ENCODE measurements at places on chromosomes 1 and 21. TPM values are rescaled to one million over a fixed set of nuclear protein-coding genes. Genes with fewer than 3 reads are reported as not detected.

FCRL5 gene
- total RNA-seq = not detected

KCNK1 gene
- total RNA-seq = not detected

TLCD4 gene
- 0.11 TPM for total RNA-seq

CHI3L1 gene
- total RNA-seq = not detected

BACE2 gene
- total RNA-seq = 6.9 TPM

SETDB1 gene
- total RNA-seq = 71.0 TPM

FMO2 gene
- 0.20 TPM for total RNA-seq

RAB42 gene
- 3.5 TPM for total RNA-seq

KRTAP19-7 gene
- total RNA-seq = not detected

SH2D1B gene
- 0.11 TPM for total RNA-seq

SH2D2A gene
- total RNA-seq = 3.5 TPM

A3GALT2 gene
- total RNA-seq = 0.39 TPM

CYP4A11 gene
- total RNA-seq = not detected

PADI4 gene
- not detected for total RNA-seq

NCSTN gene
- 58.0 TPM for total RNA-seq

AUNIP gene
- 17.7 TPM for total RNA-seq

SEC16B gene
- total RNA-seq = 1.6 TPM

KCNH1 gene
- total RNA-seq = not detected

OVAAL gene
- not detected for total RNA-seq

ASCL5 gene
- 0.22 TPM for total RNA-seq

SLC45A1 gene
- total RNA-seq = 0.82 TPM

KCNJ9 gene
- total RNA-seq = not detected

All from A673 (cell line).